Fibroblast of the aortic adventitia (primary cell): ENCODE measurements at places on chromosomes 6 and 20. TPM values are rescaled to one million over a fixed set of nuclear protein-coding genes. Genes with fewer than 3 reads are reported as not detected.

Gene SLC22A2
- not detected in 2 replicates for total RNA-seq

Gene LINC00237
- not detected in 2 replicates for total RNA-seq

Gene SLC12A5
- total RNA-seq = not detected in 2 replicates

Gene TMEM239
- total RNA-seq = 0.09 TPM in 1 of 2 replicates, not detected in the other

Gene HLA-DMB
- 0.09 TPM in 1 of 2 replicates, not detected in the other for total RNA-seq

DNA sequence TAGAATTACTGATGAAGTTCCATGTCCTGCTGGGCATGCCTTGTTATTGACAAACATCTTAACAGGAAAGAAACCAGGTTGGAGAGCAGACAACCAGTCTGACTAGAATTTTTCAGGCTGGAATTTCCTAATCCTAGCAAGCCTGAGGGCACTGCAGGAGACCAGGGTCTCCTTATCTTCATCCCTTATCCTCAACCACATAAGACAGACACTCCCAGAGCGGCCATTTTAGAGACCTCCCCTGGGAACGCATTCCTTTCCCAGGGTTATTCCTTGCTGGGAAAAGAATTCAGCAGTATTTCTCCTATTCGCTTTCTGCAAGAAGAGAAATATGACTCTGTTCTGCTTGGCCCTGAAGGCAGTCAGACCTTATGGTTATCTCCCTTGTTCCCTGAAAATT, 803.7 kb downstream of the GRIK2 start:
- DNase-seq = no peak

DNA sequence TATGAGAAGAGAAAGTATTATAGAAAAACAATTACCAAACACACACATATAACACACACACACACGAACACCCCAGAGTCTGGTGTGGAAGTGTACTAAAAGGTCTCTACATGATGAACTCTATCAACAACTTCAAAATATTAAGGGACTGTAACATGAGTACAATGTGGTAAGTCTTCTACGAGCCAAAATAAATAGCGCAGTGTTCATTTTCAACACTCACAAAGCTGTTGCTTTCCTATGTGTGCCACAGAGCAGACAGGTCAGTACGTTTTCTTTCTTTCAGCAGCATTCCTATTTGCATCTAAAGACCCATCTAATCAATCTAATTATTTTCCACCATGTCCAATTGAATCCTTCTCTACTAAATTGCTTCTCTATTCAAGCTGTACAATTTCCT, 12.1 kb upstream of the CNKSR3 start:
- no peak for DNase-seq

DNA sequence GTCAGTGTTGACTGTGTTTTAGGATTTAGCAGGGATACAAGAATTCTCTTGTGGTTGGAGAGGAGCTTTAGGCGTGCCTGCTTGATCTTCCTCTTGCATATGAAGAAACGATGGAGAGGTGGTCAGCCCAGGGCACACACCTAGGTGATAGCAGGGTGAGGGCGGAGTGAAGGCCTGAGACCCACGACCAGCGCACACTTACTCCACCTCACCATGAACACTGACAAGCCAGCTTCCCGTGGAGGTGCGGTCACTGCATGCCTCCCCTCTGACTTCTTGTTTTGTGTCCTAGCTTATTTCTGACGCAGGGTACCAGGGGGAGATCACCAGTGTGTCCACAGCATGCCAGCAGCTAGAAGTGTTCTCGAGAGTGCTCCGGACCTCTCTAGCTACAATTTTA, 8.1 kb downstream of the NELFCD start:
- DNase-seq = no peak

DNA sequence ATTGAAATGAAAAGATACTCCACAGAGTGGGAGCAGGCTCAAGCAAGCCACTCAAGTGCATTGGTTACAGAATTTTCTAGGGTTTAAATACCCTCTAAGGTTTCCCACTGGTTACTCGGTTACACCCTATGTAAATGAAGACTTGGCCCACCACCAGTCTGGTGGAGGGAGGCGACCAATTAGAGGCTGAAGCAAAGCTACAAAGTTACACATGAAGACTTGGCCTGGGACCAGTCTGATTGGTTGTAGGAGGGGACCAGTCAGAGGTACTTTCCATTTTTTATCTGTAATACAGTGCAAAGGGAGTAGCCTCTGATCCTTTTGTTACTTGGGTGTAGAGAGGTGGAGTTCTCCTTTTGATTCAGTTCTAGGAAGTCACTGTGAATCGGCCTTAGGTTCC, 7.6 kb downstream of the SRSF12 start:
- DNase-seq = no peak

DNA sequence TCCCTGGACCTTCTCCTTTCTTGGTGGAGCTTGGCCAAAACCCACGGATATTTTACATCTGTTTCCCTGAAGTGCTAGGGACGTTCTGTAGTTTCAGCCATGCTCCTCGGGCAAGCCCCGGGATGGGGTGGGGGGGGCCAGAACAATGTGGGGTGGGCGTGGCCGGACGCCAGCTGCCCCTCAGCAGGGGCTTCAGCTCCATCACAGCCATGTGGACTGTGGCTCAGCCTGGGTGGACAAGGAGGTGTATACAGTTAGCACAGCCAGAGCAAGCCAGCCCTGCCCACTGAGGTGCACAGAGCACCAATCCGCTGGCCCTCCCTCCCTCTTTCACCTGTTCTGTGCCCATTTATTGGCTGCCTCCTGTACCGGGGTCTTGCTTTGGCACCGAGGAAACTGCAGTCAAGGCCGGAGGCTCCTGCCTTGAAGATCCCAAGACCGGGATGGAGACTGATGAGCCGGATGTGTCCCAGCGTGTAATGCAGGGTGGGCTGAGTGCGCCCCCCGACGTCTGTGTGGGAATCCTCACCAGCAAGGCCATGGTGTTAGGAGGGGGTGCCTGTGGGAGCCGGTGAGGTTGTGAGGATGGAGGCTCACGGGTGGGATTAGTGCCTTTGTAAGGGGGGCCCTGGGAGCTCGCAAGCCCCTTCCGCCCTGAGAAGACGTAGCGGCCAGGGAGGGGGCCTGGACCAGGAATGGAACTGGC, 28.0 kb downstream of the FRMD1 start:
- no peak for DNase-seq

GRCh38 chr6:129257196-129257595, 374.3 kb downstream of the LAMA2 start:
- no peak for DNase-seq

DNA sequence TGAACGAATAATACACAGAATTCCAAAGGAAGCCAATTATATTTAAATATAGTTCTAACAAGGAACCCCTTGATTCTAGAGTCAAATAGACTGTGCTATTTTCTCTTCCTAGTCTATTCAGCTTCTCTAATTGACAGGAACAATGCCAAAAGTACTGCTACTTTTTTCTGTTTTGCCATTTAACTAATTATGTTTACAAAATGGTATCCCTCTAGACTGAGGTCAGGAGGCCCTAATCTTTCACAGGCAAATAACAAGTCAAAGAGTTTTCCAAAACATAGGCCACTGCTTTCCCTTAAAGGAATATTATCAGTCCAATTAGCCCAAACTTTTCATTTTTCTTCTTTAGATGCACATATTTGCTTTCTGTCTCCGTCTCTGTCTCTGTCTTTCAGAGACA, 539.3 kb downstream of the RFPL4B start:
- DNase-seq = no peak

DNA sequence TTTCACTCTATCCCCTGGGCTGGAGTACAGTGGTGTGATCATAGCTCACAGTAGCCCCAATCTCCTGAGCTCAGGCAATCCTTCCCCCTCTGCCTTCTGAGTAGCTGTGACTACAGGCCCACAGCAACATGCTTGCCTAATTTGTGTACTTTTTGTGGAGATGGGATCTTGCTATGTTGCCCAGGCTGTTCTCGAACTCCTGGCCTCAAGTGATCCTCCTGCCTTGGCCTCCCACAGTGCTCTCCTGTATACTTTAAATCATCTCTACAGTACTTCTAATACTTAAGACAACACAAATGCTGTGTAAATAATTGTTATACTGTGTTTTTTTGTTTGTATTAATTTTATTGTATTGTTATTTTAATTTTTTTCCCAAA, 39.7 kb upstream of the FAM50B start:
- no peak for DNase-seq

DNA sequence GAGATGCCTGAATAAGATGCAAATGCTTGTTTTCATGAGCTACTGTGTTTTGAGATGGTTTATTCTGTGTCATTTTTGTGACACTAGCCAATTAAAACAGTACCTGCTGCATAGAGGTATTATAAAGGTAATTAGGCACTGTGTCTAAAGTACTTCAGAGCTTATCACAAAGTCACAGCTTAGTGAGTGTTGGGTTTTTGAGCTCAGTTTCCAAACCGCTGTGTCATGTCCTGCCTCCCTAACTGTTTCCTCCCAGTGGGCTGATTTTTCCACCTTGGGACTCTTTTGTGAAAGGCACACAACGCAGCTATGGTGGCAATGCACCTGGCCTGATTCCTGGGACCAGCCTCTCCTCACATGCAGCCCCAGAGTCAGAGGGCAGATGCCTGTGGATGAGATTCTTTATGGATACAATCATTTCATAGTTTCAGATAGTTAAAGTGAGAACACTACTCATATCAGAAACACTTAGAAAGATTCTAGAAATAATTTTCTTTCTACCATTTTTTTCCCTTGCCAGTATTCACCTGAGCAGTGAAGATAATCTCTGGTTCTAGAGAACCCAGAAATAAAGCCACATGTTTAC, 41.3 kb upstream of the TAGAP start:
- no peak for DNase-seq

DNA sequence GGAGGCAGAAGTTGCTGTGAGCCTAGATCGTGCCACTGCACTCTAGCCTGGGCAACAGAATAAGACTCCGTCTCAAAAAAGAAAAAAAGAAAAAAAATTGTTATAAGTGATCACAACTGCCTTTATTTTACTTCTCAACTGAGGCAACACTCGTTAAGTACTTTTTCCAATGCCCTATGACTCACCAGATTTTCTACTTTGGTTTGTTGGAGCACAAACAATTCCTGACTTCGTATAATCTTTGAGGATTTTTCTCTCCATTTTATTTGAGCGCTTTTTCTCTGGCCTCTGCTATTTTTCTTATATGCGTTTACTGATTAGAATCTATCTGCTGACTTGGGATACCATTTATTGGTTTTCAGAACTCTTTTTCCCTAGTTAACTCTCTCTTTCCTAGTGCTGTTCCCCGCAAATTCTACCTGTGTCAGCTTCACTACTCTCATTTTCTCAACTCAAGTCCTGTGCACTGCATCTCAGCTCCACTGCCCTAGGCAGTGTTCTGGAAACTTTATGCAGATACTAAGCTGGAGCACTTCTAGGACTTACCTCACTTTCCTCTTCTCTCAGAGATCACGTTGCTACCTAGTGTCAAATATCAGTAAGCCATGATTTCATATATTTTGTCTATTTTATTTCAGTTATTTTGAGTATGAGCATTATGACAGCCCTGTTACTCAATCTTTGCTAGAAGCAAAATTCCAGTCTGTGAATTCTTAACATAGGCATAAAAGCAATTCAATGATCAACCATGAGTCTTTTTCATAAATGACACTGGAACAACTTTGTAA, 1120.1 kb upstream of the CITED2 start:
- DNase-seq = no peak

DNA sequence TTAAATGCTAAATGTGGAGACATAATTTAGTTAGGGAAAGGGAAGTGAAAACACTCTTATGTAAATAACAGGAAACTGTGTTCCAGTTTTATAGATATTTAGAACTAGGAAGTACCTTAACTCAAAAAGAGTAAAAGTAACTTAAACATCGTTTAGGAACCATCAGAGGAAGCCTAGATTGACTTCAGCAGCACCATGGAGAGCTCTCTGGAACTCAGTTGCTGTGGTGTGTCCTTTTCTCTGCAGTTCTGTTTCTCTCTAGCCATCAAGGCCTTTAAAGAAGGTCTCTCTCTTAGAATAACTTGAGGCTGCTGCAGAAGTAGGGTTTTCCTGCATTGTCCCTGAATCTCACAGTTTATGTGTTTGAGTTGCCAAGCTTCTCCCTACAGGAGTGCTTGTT, 26.9 kb downstream of the CLVS2 start:
- DNase-seq = peak; percentile 2

DNA sequence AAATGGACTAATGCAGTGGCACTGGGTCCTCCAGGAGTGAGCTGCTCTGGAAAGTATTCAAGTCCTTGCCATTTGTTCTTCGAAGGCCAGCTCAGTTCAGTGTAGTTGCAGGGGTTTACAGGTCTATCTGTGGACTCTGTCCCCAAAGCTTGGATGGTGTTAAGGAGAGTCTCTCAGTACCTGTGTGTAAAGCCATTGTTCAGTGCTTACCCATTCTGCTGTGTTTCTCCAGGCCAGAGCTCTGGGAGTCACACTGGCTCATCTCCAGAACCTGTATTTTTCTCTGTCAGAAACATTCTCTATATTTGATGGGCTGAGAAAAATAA, 66.6 kb downstream of the DTD1 start:
- DNase-seq = no peak

GRCh38 chr20:38198238-38198861, 33.3 kb upstream of the TGM2 start:
- DNase-seq = no peak

DNA sequence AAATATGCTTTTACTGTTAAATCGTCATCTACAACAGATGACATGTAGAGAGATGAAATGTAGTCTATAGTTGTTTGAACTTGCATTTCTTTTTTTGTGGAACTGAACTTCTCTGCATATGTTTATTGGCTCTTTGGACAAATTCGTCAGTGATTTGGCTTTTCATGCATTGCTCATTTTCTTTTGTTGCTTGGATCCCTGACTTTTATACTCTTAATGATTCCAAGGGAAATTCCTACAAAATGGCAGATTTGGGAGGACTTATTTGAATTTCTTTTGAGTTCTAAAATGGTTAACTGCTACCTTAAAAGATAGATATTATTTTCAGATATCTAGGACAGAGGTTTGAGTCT, 65.4 kb downstream of the UTRN start:
- no peak for DNase-seq

- DNase-seq = no peak
These were observed 128.1 kb upstream of the AKAP12 start for GRCh38 chr6:151111670-151112069.

- DNase-seq = no peak
These were observed 201.8 kb downstream of the DHX35 start for GRCh38 chr20:39163993-39164392.

DNA sequence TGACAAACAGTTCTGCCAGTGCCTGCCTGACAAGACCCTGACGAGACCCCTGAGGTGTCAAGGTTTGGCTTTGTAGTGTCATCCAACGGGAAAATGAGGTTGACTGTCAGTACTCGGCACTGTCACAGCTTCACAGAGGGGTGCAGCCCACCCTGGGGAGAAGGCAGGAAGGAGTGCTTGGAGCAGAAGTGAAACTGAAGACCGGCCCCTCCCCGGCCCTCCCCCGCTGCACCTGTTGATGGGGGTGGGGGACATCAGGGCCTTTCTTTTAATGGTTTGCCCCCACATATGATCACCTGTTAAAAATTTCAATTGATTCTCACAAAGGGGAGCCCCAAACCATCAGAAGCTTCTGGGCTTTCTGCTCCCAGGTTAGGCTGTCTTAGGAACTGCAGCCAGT, 6.8 kb downstream of the PMEPA1 start:
- no peak for DNase-seq
